ENCODE measurements at places on chromosomes 5 and 9. TPM values are rescaled to one million over a fixed set of nuclear protein-coding genes. Genes with fewer than 3 reads are reported as not detected.

INSL4 gene
- total RNA-seq, result not detected

SMIM33 gene
- total RNA-seq, result 0.32 TPM

GRPEL2 gene
- 21.2 TPM for total RNA-seq

TMC1 gene
- total RNA-seq, result not detected

STPG3 gene
- not detected for total RNA-seq

FAM170A gene
- total RNA-seq, result not detected

ZNF608 gene
- 0.42 TPM for total RNA-seq

GPR150 gene
- 1.8 TPM for total RNA-seq

SPINK13 gene
- total RNA-seq, result not detected

CCL19 gene
- total RNA-seq, result not detected

CLIC3 gene
- 1.9 TPM for total RNA-seq

KLF9 gene
- 82.7 TPM for total RNA-seq

NSD1 gene
- total RNA-seq, result 103 TPM

SUB1 gene
- total RNA-seq, result 325 TPM

ENHO gene
- total RNA-seq, result not detected

FAM120AOS gene
- 34.8 TPM for total RNA-seq

TAF11L5 gene
- total RNA-seq, result not detected

DAB2 gene
- total RNA-seq, result 1.9 TPM

ENTPD2 gene
- total RNA-seq, result 0.20 TPM

CFAP77 gene
- not detected for total RNA-seq

ITGA1 gene
- total RNA-seq, result 4.0 TPM

F12 gene
- total RNA-seq, result 0.62 TPM

TMEM174 gene
- not detected for total RNA-seq

ADAM19 gene
- total RNA-seq, result 140 TPM

SLC1A1 gene
- 0.13 TPM for total RNA-seq
